DMS 273 treated with DMSO at 0.1 percent for 48 hours (cell line): ENCODE measurements at places on chromosomes 13 and 19.
A peak's percentile ranks its signal among the peaks of the same experiment; 100 is the strongest.

- peak; percentile 89 for DNase-seq
These were observed 483 bp downstream of the HNRNPL start for GRCh38 chr19:38849147-38849859.

DNA sequence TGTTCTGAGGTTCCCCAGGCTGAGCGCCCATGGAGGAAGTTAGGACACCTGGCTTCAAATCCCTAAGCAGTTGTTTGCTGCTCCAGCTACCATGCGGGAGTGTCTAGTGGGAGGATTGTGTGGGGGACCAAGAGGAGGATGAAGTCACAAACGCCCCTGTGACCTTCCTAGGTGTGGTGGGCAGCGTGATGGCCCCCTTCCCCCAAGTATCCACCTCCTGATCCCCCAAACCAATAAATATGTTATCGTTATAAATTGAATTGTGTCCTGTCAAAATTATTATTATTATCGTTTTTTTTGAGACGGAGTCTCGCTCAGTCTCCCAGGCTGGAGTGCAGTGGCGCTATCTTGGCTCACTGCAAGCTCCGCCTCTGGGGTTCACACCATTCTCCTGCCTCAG lies at the start of gene SLC25A41:
SLC25A41 (minus strand) TSS at position 101 of the 400 bp plus-strand sequence; CDS start at position 31, 70 bp downstream.
- DNase-seq = no peak

- no peak for DNase-seq
These were observed at the start of gene PRMT1 for GRCh38 chr19:49677231-49677900. Gene PRMT1 (plus strand): TSS chr19:49677271. CDS start chr19:49677281, 10 bp downstream.

- DNase-seq = no peak
These were observed 12.1 kb downstream of the PRR22 start for GRCh38 chr19:5772416-5772815.

DNA sequence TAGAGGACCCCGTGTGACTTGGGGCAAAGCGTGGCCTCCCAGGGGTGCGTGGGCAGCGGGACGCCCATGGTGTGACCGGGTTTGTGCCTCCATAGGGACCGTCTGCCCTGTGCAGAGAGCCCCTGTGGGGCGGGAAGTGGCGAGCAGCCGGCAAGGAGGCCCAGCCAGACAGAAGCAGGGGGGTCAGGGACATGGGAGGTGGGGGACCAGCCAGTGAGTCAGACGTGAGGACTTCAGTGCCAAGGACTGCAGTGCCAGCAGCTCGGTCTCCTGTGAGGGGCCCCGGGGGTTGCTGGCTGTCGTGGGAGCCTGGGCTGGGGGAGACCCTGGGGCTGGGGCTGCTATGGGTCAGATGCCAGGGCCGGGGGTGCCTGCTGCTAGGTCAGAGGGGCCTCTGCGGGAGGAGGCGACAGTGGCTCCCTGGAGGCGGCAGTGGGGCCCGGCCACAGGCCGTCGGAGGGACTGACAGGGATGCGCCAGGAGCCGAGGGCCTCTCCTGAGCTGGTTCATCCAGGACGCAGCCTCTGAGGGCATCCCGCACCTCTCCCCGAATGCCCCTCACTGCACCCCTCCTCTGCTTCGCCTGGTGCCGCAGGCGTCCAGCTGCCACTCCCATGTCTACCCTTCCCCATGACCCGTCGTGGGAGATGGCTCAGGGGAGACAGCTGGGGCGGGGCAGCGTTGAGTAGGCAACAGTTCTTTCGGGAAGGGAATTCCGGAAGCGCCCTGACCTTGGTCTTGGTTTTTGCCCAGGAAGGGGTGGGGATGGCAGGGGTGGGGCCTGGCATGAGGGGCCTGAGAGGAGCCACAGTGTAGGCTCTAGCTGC lies 80.0 kb downstream of the KDM4B start:
- DNase-seq = no peak

GRCh38 chr13:26831336-26831908 lies 70.8 kb upstream of the GPR12 start:
- no peak for DNase-seq

GRCh38 chr13:40974460-40975407 lies 44.4 kb downstream of the ELF1 start:
- DNase-seq = peak; percentile 4

DNA sequence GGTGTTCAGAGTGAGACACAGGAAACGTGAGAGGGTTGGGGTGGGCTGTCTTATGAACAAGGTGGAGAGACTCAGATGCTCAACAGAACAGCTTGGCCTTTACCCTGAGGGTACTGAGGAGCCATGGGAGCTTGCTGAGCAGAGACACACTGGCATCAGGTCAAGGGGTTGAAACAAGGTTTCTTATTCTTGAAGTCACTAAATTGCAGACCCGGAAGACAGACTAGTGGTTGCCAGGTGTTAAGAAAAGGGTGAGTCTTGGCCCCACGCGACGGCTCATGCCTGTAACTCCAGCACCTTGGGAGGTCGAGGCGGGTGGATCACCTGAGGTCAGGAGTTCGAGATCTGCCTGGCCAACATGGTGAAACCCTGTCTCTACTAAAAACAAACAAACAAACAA lies 22.4 kb downstream of the CACNG6 start:
- DNase-seq = no peak

GRCh38 chr13:46666727-46667456 lies 113.9 kb downstream of the LRCH1 start:
- DNase-seq = no peak

- DNase-seq = peak; percentile 31
These were observed 97.7 kb upstream of the IPO5 start for GRCh38 chr13:97855570-97856303.

- no peak for DNase-seq
These were observed 144.6 kb downstream of the GGACT start for GRCh38 chr13:100443998-100444328.

- DNase-seq = no peak
These were observed 451.0 kb upstream of the SLC10A2 start for GRCh38 chr13:103517066-103517767.

DNA sequence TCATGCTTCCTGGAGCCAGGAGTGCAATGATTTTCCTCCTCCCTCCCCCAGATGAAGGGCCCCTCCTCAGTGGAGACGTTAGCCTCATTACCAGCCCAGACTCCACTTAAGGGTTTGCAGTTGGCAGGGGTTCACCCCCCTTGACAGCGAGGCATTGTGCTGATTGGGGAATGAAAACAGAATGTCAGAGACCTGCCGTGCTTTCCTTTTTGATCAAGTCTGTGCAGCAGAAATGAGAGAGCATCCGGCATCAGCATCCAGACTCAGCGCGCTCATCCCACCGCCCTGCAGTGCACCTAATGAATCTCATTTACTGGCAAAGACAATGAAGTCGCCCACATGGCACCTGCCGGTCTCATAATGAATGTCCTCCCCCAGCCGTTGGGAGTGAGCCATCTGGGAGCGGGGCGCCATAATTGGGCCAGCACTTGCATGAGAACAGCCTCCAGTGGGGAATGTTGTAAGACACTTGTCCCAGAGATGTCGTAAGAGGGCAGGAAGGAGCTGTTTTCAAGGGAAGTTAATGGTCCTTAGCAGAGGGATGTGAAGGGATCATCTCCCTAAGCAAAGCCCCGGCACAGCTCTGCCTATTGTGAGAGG lies 98.3 kb upstream of the UQCRFS1 start:
- DNase-seq = peak; percentile 54

DNA sequence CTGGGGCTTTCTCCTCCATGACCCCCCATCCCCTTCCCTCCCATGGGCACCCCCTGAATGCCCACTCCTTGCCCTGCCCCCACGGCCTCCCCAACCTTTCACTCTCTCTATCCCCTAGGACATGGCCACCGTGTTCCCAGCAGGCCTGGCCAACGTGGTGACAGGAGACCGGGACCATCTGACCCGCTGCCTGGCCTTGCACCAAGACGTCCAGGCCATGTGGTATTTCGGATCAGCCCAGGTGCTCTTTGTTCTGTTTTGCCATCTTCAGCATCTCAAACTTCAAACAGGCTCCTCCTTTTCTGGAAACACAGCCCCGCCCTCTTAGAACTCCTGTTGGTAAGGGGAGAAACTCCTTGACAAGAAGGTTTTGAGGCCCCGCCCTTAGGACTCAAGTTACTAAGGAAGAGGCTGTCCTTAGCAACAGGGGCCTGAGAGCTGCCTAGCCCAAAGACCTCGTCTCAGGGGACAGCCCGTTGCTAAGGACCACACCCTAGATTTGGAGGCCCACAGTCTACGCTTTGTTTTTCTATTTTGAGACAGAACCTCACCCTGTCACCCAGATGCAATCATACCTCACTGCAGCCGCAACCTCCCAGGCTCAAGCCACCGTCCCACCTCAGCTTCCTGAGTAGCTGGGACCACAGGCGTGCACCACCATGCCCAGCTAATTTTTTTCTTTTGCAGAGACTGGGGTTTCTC lies 5.1 kb upstream of the FLT3LG start:
- peak; percentile 93 for DNase-seq

DNA sequence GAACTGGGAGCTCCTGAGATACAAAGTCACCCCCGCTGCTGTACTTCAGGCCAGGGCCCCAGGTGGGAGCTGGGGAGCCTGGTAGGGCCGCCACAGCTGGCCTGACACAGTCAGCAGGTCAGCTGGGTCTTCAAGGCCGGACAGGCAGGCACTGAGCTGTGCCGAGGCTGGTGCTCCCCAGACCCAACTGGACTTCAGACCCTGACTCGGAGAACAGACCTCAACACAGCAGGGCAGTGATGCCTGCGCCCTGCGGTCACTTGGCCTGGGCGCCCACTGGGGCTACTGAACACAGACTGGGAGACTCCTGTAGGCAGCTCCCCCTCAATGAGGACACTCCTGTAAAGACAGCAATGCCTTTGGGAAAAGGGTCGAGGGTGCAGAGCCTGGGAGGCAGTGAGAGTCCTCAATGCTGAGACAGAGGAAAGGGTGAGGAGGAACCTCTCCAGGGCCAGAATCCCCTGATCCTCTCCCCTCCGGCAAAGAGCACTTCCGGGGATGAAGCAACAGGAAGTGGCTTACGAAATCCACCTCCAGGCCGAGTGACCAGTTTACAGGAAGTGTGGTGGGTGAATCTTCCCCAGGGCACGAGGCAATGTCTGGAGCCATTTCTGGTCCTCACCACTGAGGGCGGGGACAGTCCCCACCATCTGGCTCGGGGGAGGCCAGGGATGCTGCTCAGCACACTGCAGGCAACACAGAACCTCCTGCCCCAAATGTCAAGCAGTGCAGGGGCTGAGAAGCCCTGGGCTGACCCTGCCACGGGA lies 40.8 kb upstream of the ISYNA1 start:
- no peak for DNase-seq

- DNase-seq = no peak
These were observed 118.8 kb downstream of the VWA8 start for GRCh38 chr13:41842036-41842620.

DNA sequence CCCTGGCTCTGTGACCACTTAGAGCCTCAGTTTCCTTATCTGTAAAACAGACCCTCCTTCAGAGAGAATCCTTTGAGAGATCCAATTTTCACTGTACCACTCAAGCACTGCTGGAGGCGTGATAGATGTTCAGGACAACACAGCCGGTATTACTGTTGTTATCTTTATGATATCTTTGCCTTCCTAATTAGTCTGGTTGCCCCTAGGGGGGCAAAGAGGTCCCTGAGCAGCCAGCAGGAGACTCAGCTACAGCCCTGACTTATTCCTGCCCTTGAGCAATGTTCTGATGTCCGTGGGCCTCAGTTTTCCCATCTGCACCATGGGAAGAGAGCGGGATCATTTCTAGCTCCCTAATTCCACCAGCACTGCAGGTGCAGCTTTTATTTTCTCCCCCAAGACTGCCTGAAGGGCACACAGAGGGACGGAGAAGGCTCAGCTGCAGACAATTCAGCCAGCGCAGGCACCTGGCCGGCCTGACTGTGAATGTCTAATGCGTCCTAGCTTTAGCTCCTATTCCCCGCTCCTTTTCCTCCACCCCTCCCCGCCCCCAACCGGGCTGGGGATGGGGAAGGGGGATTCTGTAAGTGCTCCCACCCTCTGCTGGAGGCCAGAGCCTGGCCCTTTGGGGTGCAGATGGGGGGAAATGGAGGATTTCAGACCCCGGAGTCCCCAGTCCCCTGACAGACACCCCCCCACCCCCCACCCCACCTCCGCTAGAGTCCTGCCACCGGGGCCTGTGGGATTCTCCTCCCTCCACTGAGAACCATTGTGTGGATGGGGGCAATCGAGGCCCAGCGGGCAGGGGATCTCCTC lies 16.2 kb downstream of the TLE5 start:
- DNase-seq = no peak

GRCh38 chr19:35495107-35496064 lies 5.1 kb upstream of the KRTDAP start:
- DNase-seq = no peak

DNA sequence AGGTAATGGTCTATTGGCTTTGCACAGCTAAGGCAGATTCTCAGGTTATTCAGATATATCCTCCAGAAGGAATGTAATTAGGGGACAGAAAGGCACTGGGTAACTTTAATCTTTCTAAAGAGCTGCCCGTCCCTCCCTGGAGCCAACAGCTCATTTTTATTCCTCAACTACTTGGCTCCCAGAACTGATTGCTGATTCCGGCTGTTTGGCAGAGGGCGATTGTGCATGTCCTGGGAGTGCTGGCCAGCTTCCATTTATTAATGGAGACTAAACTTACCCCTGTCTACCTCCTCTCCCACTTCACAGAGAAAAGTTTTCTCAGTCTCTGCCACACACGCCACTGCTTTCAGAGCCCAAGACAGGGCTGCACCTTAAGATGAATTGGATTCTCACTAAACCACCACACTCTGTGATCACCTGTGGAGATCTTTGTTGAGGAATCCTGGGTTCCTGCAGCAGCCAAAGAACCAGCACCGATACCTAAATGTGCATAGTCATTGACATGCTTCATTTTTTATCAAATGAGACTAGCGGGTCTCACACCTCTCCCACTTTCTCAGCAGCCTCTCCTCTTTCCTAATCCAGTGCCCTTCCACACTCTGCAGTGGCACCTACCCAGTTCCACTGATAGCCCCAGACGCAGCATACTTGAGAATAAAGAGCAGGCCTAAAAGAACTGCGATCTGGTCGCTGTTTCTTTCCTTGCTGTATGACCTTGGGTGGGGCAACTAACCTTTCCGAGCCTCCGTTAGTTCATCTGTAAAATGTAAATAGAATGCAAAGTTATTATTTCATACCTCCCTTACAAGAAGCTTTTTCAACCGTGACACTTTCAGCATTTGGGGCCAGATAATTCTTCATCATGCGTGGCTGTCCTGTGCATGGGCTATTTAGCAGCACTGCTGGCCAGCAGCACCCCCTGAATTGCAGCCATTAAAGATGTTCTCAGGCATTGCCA lies 648.7 kb downstream of the UQCRFS1 start:
- no peak for DNase-seq

GRCh38 chr19:18300930-18301717 lies 19.7 kb upstream of the JUND start:
- no peak for DNase-seq
